Neural progenitor cell (in vitro differentiated cells): ENCODE measurements at places on chromosomes 16 and 17. TPM values are rescaled to one million over a fixed set of nuclear protein-coding genes. Genes with fewer than 3 reads are reported as not detected.

DNA sequence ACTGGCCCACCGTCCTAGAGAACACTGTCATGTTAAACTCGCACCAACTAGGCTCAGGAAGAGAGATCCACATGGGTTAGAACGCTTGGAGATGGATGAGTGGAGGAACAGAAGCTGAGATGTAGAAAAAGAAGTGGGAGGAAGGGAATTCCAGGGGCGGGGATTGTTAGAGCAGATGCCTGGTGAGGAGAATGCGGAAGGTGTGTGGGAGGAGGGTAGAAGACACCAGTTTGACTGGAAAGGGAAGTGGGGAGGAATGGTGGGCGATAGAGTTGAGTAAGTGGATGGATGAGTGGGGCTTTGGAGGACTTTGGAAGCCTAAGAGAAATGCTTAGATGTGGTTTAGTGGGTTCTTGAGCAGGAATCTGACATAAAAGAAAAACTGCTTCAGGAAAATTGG lies 37.4 kb downstream of the DHX38 start:
- DNase-seq: no peak

GRCh38 chr16:24975428-24975889 lies 39.7 kb downstream of the ARHGAP17 start:
- no peak for DNase-seq

GRCh38 chr16:86199871-86200695 lies 301.1 kb downstream of the IRF8 start:
- DNase-seq: no peak

Gene SLC6A2
- not detected in 2 replicates for total RNA-seq

GRCh38 chr16:144797-145252 lies 6.4 kb upstream of the NPRL3 start:
- no peak for DNase-seq

Gene SCO1
- total RNA-seq: 32.4 and 39.0 TPM in 2 replicates

Gene TNP2
- not detected in 2 replicates for total RNA-seq

DNA sequence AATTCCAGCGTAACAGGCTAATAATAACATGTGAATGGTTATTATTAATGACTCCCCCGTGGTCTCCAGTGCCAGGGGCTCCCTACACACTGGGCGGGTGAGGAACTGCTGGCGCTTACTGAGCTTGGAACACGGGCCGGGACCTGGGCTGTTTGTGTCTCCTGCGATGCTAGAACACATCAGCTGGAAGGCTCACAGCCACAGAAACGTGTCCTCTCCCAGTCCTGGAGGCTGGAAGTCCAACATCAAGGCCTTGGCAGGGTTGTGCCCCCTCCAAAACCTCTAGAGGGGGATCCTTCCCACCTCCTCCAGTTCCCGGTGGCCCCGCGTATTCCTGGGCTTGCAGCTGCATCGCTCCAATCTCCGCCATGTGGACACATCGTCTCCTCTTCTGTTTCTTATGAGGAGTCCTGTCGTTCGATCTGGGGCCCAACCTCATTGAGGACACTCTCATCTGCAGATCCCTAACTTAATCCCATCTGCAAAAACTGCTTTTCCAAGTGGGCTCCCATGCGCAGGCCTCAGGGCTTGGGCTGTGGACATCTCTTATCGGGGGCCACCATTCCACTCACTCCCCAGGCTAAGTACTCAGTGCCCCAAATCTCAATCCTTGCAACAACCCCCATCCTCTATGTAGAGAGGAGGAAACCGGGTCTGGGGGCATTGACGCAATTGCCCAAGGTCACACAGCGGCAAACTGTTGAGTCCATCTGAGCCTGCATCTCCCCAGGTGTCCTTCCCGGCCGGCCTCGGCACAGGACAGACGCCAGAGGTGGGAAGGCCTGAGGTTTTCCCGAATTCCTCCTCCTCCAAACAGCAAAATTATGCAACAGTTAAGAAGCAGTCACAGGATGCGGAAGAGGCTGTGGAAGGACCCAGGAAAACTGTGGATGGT lies 193.9 kb downstream of the IRF8 start:
- DNase-seq: no peak

DNA sequence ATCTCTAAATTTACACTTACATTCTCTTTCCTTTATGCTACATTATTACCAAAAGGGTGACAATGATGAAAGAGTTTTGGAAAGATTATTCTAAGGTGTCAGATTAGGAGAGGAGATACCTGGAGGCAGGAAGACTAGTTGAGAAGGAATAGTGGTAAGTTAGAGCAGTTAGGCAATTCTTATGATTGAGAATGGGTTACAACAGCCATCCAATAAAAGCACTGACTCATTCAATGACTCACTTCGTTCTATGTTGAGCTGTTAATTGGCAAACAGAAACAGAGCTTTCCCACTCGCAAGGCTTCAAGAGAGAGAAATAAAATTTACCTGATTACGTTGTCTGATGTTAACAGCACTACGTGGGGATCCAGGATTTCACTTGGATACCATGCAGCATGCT lies 5.8 kb downstream of the NUP88 start:
- no peak for DNase-seq

DNA sequence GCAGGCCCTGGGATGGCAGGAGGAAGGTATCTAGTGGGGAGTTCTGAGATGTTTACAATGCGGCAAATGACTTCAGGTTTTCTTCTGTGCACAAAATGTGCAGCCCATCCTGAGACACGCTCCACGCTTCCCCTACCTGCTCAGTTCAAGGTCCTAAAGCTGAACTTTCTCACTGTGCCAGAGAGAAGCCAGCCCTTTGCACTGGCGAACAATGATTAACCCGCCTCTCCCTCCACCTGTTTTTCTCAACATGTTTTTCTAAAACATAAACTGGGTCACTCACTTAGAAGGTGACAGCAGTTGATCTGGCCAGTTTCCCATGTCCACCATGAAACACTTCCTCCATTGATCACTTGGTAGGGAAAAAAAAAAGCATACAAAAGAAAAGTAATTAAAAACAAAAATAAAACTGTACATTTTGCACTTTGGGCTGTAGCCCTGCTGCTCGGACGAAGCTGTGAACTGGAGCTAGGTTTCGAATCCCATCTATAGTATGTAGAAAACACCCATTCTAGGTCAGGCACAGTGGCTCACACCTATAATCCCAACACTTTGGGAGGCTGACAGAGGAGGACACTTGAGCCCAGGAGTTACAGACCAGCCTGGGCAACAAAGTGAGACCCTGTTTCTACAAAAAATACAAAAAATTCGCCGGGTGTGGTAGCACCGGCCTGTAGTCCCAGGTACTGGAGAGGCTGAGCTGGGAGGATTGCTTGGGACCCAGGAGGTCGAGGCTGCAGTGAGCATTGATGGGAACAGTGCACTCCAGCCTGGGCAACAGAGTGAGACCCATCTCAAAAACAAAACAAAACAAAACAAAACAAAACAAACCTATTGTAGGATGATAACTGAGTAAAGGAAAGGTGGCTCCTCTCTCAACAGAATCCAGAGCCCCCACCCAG lies 6.1 kb upstream of the G6PC1 start:
- no peak for DNase-seq

- DNase-seq: no peak
Measured at GRCh38 chr16:4015275-4016004, 100.8 kb downstream of the ADCY9 start.

- no peak for DNase-seq
Measured at GRCh38 chr16:19745286-19746010, 27.4 kb downstream of the IQCK start.

Gene EPOP
- total RNA-seq: 8.0 and 19.3 TPM in 2 replicates

- no peak for DNase-seq
Measured at GRCh38 chr17:41150026-41150425, 401 bp upstream of the KRTAP4-5 start.

DNA sequence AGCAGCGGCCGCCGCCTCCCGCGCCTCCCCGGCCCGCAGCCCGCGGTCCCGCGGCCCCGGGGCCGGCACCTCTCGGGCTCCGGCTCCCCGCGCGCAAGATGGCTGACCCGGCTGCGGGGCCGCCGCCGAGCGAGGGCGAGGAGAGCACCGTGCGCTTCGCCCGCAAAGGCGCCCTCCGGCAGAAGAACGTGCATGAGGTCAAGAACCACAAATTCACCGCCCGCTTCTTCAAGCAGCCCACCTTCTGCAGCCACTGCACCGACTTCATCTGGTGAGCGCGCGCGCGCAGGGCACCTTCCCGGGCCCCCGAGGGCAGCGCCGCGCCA lies 258 bp downstream of the PRKCB start:
- DNase-seq: no peak

DNA sequence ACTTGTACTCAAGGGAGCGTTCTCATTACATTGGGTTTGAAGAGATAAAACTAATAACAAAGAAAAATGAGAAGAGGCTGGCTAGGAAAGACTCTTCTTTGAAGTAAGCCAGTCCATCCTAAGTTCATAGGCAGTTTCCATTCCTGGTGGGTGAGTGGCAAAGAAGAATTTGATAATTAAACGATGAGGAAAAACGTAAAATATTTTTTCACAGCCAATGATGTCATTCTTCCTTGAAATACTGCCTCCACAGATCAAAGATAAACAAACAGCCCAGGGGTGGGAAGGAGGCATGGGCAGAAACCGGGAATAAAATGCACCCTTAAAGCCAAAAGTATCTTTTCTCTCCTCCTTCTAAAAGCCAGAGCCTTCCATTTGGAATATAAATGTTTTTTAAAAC lies 346.6 kb downstream of the PMP22 start:
- DNase-seq: no peak

DNA sequence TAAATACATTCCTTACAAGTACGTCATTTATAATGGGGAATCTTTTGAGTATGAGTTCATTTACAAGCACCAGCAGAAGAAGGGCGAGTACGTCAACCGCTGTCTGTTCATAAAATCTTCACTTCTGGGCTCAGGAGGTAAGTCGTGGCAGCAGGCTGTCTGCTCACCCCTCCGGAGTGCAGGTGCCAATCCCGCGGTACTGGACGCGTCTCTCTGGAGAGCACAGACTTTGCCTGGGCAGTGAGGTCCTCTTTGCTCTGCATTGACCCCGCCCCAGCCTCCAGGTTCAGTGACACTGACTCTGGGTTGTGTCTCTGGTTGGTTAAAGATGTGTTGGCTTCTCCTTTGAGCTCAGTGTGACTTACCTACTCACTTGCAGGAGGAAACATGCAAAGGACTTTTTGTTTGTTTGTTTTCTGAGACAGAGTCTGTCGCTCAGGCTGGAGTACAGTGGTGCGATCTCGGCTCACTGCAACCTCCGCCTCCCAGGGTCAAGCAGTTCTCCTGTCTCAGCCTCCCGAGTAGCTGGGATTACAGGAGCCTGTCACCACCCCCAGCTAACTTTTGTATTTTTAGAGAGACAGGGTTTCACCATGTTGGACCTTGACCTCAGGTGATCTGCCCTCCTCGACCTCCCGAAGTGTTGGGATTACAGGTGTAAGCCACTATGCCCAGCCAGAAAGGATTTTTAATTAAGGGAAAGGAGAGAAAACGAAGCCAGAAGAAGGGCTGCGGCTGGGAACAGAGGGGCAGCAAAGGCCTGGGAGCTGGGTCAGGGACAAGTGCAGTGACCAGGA lies 31.2 kb downstream of the RNF213 start:
- no peak for DNase-seq

DNA sequence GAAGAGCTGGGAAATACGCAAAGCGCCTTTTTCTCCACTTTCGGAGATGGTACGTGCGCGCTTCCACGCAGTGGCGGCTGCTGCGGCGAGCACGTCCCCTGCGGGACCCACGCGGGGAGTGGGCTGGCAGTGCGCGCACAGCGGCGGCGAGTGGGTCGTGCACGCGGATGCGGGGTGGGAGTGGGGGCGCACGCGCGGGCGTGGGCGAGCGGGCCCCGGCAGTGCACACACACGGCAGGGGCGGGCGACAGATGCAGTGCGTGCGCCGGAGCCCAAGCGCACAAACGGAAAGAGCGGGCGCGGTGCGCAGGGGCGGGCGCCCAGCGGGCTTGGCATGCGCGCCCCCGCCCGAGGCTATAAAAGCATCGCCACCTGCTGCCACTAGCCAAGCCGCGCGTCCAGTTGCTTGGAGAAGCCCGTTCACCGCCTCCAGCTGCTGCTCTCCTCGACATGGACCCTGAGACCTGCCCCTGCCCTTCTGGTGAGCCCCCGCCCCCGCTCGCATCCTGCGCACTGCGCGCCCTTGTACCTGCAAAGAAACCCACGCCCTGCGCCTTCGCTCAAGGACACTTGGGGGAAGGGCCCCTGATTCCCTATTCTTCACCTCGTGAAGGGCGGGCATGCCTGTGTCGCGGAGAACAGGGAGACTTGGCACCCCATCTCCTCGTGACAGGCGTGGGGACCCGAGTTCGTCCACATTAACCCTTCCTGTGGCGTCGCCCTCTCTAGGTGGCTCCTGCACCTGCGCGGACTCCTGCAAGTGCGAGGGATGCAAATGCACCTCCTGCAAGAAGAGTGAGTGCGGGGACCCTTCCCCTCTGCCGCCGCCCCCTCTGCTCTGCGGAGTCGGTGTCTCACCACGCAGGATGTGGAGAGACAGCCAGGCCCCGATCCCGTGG lies at the start of gene MT3:
MT3 (plus strand) TSS at position 388 of the 899 bp plus-strand sequence; CDS start at position 451, 63 bp downstream.
- peak; percentile 85 for DNase-seq

Gene TAOK1
- total RNA-seq: 83.9 and 125 TPM in 2 replicates

Gene MT1F
- 1.1 TPM in 1 of 2 replicates, not detected in the other for total RNA-seq

- DNase-seq: no peak
Measured at GRCh38 chr16:75042426-75043174, 43.8 kb downstream of the ZNRF1 start.
